ENCODE measurements at places on chromosomes 6 and 20.

DNA sequence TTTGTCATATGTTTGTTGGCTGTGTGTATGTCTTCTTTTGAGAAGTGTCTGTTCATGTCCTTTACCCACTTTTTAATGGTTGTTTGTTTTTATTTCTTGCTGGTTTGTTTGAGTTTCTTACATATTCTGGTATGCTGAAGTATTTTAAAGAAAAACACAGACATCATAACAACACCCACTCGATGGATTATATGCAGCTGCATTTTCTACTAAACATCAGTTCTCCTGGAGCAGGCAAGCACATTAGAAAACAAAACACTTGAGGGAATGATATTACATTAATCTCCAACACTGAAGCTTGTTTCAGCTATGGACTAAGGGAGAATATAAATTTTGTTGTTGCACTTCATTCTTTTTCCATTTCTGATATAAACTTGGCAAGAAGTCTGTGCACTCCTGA lies 42.5 kb upstream of the RFPL4B start:
- no peak for DNase-seq

DNA sequence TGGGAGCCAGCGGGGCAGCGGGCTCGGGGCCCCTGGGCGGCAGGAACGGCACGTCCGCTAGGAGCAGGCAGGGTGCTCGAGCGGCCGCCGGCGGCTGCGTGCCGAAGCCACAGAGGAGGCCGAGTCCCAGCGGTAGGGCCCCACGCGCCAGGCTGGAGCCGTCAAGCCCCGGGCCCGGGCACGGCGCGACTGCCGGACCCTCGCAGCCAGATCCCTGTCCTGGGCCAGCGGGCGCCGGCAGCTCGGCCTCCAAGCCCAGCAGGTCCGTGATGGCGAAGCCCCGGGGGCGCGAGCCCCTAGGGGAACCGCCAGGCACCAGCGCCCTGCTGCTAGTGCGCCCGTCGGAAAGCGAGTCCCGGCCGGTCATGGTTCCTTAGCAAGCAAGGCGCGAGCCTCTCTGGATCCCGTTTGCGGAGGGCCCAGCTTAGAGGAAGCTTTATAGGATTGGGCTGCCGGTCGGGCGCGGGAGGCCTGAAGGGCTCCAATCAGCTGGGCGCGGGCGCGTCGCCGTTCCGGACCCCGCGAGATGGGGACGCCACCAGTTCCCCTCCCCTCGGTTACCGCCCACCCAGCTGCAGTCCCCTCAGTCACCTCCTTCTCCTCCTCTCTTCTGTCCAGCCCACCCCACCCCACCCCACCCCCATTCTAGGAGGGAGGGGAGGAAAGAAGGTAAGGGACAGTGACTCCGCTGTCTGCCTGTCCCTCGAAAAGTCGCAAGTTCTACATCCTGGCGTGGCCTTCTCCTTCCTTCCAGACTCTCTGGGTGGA lies at the start of gene VSX1:
Gene VSX1, minus strand, starts transcription at position 412 of the 768 bp plus-strand sequence. Its CDS starts 45 bp downstream, at position 367.
- DNase-seq: no peak

DNA sequence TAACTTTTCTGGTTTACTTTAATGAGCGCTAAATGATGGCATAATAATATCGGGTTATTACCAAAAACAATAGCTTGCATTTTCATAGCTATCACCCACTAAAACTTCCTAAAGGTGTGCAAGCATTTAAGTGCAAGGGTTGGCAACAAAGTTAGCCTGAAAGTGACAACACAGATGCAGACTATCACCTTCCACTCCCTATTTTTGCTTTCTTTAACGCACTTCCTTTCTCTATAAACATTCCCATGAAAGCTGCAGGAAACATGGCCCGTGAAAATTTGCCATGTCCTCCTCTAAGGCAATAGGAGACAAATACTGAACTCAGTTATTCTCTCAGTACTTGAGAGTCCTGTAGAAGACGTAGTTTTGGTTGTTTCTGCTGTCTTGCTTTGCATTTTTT lies 2.7 kb downstream of the MYCT1 start:
- DNase-seq: no peak

DNA sequence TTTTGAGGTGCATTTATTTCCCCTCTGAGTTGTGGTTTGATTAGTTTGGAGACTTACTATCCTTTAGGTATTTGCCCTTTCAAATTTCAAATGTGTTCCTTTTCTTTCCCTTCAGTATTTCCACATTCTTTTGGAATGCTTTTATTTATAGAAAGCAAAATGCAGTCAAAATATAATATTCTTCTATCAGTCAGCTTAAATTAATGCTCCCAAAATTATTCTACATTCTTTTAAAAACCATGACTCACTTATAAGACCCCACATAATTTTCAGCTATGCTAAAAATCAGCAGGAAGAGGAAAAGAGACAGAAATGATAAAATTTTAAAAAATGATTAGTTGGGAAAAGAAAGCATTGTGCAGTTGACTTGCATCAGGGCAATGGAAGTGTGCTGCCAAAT lies 180.0 kb upstream of the SMLR1 start:
- DNase-seq: no peak

- DNase-seq: no peak
Observed at GRCh38 chr6:40346246-40346645, 240.9 kb downstream of the LRFN2 start.

- no peak for DNase-seq
Observed at GRCh38 chr6:31871046-31871659, 7.6 kb downstream of the SLC44A4 start.

GRCh38 chr6:7439228-7439627 lies 49.6 kb downstream of the RIOK1 start:
- DNase-seq: no peak

- peak; percentile 67 for DNase-seq
Observed at GRCh38 chr20:51562332-51563173, 20.0 kb upstream of the NFATC2 start.

DNA sequence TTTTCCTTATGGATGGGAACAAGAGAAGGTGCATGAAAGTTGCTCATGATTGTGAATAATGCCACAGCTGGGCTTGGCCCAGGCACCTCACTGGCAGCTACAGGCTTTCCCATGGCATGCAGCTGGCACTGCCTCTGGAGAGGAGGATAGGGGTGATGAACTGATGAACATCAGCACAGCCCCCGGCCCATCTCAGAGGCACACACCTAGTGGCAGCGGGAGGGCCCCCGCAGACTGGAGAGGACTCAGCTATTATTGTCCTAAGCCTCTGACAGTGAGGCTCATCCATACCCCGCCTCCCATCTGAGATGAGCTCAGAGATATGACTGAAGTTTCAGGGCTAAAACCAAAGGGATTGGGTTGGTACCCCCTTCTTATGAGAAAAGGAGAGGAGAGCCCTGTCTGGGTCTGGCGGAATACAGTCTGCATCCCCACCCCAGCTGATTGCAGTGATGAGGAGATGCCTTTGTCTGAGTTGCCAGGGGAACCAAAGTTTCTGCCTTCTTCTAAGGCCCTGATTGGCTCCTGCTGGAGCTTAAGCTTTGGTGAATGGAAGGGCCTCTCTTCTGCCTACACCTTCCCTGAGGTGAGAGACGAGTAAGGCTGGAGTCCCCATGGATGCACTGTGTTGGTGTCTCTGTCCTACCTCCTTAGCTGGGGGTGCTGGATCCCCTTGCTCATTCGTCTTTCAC lies 27.6 kb upstream of the EPB41L1 start:
- no peak for DNase-seq

- no peak for DNase-seq
Observed at GRCh38 chr6:107982486-107982885, 24.5 kb upstream of the SEC63 start.

DNA sequence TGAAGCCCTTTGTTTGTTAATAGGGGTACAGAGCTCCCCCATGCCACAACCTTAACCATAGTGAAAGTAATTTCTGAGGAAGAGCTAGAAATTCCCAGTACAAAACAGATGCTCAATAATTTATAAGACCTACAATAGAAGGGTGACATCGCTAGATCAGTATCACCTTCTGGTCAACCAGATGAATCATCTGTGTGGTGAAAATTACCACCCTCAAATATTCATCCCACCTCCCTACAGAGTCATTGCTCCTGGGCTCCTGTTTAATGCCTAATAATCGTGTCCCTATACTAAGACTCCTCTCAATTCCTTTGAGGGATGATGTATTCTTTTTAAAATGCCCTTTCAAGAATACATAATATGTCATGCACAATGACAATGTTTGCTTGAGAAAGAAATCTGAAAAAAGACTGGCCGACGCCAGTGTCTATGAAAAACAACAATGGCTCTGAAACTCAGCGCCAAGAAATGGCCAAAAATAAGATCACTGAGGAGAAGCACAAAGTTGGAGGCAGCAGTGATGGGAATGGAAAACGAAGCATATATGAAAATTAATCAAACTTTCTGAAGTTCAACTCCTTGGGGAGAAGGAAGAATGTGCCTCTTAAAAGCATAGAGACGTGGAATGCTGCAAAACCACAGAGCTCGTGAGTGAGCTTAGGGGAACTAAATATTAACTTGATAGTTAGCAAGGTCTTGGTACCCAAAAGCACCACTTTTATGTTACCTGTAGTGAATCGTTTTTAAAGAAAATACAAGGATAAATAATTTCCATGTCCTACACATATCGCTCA lies 11.0 kb upstream of the ADGRF5 start:
- DNase-seq: peak; percentile 56

- DNase-seq: no peak
Observed at GRCh38 chr6:79506251-79506650, 31.0 kb downstream of the LCA5 start.

DNA sequence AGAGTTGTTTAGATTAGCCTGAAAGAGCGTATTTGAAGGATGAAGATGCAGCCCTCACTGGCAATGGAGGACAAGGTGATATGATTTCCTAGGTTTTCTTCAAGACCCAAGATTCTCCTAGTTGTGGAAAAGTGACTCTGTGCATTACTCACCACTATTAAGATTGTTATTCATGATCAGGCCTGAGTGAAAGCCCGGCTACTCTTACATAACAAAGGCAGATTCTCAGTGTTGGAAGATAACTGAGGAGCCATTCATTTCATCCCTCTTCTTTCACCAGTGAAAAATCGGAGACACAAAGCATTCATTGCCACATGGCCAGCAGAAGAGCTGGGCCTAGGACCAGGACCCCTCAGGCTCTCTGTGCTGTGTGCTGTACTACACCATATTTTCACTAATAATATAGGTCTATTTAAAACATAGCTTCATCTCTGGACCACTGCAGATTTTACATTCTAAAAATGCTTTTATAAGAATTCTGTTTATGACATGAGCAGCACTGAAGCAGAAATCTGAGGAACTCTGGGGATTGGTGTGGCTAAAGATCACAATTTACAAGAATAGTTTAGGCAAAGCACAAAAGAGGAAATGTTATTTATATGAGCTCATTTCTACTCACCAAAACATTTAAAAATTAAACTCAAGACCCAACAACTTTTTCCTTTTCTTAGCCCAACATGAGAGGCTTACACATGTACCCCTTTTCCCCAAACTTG lies 181.9 kb upstream of the CCN2 start:
- peak; percentile 48 for DNase-seq

GRCh38 chr6:157258878-157259277 lies 64.4 kb downstream of the TMEM242 start:
- no peak for DNase-seq

- peak; percentile 12 for DNase-seq
Observed at GRCh38 chr6:107657755-107658461, 166.2 kb downstream of the SCML4 start.

DNA sequence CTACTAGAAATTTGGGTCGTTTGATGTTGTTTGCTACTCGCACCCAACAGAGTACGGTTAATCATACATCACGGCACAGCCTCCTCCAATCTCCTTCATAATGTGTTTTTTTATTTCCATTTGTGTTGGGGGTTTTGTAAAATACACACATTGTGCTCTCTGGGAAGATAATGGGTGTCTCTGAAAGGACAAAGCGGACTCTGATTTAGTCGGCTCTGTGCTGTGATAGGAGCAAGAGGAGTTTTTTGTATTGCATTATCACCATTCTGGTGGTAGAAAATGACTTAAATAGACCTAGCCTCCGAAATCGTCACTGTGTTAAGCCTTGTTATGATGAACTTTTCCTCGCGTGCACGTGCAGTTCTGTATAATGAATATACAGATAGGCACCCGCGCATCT lies 196.3 kb downstream of the CDH4 start:
- DNase-seq: no peak

GRCh38 chr6:117989086-117989485 lies 82.0 kb downstream of the SLC35F1 start:
- DNase-seq: no peak

- DNase-seq: peak; percentile 40
Observed at GRCh38 chr6:43454696-43455530, 435 bp downstream of the DLK2 start.

GRCh38 chr6:108576709-108577108 lies 16.0 kb downstream of the FOXO3 start:
- DNase-seq: no peak

DNA sequence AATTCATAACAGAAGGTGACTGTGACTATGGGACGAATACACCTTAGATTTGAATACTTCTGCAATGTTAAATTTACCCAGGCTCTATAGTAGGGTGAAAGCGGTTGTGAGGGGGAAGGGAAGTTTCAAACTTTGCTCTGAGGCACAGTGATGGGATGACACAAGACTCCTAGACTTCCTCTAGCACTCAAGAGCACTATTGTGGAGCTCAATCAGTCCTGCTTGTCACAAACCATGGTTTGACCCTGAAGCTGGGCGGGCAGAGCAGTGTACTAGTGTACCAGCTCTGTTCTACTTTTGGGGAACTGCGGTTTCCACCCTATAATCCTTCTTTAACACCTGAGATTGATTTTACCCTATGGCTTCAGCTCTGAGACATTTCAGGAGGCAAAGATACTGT lies 17.1 kb downstream of the TRIM27 start:
- DNase-seq: no peak

DNA sequence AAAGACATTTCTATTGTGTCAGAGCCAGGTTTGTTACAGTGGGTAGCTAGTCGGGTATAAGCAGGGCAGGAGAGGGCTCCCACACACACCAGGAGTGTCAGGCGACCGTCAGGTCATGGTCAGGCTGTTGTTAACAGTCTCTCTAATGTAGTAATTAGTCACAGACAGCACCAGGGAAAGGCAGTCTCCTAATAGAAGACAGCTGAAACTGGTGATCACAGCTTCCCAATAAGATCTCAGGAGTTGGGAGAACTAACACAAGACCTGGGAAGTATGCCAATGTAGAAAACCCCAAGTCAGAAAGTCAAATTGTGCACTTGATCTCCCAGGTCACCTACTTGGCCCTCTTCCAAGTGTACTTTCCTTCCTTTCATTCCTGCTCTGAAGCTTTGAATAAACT lies 53.0 kb upstream of the GPR6 start:
- DNase-seq: no peak

GRCh38 chr6:1913577-1913976 lies 303.9 kb downstream of the FOXC1 start:
- no peak for DNase-seq

DNA sequence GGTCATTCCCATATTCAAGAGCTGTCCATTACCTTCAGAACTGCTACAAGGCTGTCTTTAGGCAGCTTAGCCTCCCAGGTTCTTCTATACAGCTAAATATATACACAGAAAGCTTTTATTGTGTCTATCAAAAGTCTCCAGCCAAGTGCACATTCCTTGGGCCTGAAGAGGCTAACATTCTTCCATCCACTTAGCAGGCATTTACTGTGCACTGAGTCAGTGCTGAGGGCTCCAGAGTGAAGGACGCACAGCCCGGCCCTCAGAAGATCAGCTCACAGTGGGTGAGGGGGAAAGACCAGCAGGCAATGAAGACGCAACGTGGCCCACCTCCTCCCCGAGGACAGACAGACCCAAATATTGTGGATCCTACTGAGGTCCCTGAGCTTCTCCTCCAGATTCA lies 569.9 kb downstream of the CDH26 start:
- DNase-seq: no peak
